ENCODE measurements at places on chromosomes 1 and 21. TPM values are rescaled to one million over a fixed set of nuclear protein-coding genes. Genes with fewer than 3 reads are reported as not detected.

LCE2A gene
- not detected for total RNA-seq

OR10Z1 gene
- total RNA-seq: not detected

LIN28A gene
- total RNA-seq: not detected

VANGL2 gene
- total RNA-seq: 6.6 TPM

GJA9 gene
- total RNA-seq: 0.24 TPM

ZNF593OS gene
- not detected for total RNA-seq

LRRC39 gene
- 0.43 TPM for total RNA-seq

PGBD5 gene
- total RNA-seq: under 0.01 TPM

ANXA9 gene
- not detected for total RNA-seq

ITPKB gene
- 2.2 TPM for total RNA-seq

TNFRSF18 gene
- 0.64 TPM for total RNA-seq

UBASH3A gene
- not detected for total RNA-seq

GPBP1L1 gene
- total RNA-seq: 122 TPM

SLC25A24 gene
- 52.9 TPM for total RNA-seq

PLA2G2C gene
- not detected for total RNA-seq

DEPDC1 gene
- total RNA-seq: 1.1 TPM

RHBDL2 gene
- 8.4 TPM for total RNA-seq

C1QA gene
- total RNA-seq: not detected

NOS1AP gene
- total RNA-seq: not detected

ADCY10 gene
- not detected for total RNA-seq

MEX3A gene
- total RNA-seq: 6.5 TPM

UBL4B gene
- total RNA-seq: not detected

EDARADD gene
- total RNA-seq: 3.1 TPM

COL8A2 gene
- 3.0 TPM for total RNA-seq

KRTAP19-2 gene
- not detected for total RNA-seq

JAM2 gene
- total RNA-seq: not detected

FCMR gene
- total RNA-seq: under 0.01 TPM

LENEP gene
- total RNA-seq: not detected

AK5 gene
- total RNA-seq: not detected

LMX1A gene
- total RNA-seq: not detected

PBX1 gene
- total RNA-seq: 6.6 TPM

LHX8 gene
- total RNA-seq: under 0.01 TPM

UBE2U gene
- total RNA-seq: not detected

IGSF3 gene
- 66.9 TPM for total RNA-seq

POU3F1 gene
- 0.48 TPM for total RNA-seq

Measured in tracheal epithelial cell (primary cell).